ENCODE measurements at places on chromosomes 12 and 14.

DNA sequence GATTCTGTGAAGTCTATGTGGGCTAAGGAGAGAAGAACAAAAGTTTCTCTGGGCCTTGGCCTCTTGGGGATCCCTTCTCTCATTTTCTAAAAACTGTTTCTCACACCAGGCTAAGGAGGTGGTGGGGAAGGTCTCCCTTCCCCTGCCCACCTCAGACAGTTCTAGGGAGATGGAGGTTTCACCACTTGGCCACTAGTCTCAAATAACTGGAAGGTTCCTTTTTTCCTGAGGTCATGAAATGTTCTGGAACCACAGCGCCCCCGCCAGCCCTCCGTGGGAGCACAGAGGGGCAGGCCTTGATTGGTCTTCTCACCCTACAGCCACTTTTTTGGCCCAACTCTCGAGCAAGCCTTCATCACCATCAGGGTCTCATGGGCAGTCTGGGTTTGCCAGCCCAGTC lies 12.6 kb downstream of the C12orf43 start:
- DNase-seq = no peak

- peak; percentile 76 for DNase-seq
Measured at GRCh38 chr12:129911428-129912049, 7.7 kb upstream of the TMEM132D start.

DNA sequence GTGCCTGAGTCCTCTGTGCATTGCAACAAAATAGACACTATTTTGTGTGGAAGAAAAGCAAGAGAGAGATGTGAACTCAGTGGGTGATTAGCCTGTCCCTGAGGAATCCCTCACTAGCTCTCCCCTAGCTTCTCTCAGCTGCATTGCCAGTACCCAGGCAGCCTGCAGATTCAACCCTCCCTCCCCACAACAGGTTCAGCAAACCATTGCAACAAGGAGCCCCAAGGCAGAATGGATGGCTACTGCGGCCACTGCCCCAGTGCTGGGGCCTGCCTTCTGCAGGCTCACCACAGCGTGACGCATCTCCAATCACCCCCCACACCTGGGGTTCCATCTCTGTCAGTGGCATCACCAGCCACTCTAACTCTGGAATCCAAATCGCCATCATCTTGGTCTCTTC lies 2.3 kb downstream of the CRACR2A start:
- DNase-seq = no peak

DNA sequence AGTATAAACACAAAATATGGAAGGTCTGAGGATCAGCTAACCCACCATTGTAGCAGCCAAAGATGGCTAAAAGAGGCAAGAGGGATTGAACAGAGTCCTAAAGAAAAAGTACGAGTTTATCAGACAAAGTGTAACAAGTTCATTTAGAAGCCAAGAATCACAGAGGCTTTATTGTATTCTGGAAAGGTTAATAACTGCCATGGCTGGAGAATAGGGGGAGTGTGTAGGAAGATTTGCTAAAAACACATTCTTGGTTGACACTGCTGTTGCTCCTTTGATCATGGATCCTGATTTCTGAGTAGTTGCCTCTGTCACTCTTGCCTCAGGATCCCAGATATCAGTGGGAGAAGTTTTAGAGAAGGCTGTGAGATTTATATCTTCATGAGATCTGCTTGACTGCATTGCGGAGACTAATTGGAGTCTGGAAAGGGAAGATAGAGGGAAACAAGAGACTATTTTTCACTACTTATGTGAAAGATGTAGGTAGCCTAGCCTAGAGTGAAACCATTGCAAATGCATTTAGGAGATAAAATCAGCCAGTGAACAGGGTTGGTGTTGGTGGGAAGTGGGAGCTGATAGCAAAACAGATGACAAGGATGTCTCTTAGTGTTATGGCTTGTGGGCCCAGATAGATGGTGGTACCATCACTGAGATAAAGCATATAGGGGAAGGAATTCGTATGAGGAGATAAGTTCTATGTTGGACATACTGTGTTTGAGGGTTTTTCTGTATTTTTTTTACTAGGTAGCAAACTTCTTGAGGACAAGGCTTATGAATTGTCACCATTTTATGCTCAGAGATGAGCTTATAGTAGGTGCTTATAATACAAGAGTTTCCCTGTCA lies 402.9 kb upstream of the PDE3A start:
- DNase-seq = no peak

DNA sequence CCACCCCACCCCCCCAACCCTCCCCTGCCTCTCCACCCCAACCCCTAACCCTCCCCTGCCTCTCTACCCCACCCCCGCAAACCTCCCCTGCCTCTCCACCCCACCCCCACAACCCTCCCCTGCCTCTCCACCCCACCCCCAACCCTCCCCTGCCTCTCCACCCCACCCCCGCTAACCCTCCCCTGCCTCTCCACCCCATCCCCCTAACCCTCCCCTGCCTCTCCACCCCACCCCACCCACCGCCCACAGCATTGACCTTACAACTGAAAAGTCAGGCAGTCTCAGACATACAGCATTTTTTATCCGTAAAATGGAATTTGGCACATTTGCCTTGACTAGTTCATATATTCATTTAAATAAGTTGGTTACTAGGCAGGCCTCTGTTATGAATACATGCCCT lies 38.6 kb upstream of the ACTN1 start:
- no peak for DNase-seq

All from femur (tissue), 1 donor.